ENCODE measurements at places on chromosomes 7 and 10.

GRCh38 chr10:69043931-69044531, 43.9 kb upstream of the SRGN start:
- DNase-seq = no peak

DNA sequence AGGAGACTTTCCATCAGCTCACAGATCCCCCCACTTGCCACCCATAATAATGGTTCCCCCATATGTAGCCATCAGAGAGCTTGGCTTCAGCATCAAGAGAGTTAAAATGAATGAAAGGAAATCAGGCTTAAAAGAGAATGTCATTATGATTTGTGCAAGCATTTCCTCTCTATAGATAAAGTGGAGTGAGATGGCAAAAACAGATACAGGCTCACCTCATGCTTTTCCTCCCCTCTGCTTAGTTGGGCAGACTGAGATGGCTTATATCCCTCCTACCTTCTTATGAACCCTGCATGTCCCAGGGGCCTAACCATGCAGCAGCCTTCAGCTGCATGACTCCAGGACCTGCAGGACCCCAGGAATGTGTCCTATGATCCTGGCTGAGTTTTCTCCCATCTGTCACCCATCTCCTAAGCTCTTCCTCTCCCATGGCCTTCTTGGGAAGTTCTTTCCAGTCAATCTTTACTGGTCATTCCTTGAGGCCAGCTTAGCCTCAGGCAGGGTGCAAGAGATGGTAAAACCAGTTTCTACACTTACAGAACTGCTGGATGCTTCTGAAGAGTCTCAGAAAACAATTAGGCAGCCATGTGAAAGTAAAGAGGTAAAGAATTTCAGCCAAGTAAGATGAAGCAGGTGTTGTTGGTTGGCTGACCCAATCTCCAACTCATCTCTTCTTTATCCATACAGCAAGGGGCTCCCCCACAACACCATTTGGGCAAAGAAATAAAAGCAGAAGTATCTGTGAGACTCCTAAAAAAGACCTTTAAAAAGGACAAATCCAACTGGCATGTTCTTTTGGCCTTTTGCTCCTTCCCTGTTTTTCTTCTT, 159.7 kb downstream of the RTKN2 start:
- no peak for DNase-seq

- no peak for DNase-seq
Measured at GRCh38 chr7:112162784-112163506, 43.3 kb downstream of the DOCK4 start.

DNA sequence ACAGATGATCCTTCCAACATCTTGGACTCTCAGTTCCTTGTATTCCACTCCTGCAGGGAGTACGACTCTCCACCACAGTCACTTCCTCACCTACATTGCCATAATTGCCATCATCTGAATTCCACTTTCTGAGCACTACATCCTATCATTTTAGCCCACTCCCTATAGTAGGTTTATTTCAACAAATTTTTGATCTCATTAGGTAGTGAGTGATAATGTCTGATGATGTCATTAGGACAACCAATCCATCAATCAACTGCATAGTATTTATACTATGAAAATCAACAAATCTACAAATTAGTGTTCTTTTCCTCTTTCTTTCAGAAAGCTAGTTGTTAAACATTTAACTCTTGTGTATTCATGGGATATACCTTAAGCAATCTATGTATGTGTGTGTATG, 13.7 kb upstream of the TRA2A start:
- no peak for DNase-seq

DNA sequence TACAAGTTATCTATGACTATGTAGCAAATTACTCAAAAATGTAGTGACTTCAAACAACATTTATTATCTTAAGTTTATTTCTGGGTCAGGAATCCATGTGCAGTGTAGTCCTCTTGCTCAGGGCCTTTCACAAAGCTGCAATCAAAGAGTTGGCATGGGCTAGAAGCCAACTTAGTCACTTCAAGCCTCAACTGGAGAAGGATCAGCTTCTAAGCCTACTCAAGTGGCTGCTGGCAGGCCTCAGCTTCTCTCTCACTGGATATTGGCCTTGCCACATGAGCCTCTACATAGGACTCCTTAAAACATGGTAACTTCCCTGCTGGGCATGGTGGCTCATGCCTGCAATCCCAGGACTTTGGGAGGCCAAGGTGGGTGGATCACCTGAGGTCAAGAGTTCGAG, 5.0 kb upstream of the NFE2L3 start:
- no peak for DNase-seq

- no peak for DNase-seq
Measured at GRCh38 chr10:21534280-21534586, 201 bp downstream of the MLLT10 start.

DNA sequence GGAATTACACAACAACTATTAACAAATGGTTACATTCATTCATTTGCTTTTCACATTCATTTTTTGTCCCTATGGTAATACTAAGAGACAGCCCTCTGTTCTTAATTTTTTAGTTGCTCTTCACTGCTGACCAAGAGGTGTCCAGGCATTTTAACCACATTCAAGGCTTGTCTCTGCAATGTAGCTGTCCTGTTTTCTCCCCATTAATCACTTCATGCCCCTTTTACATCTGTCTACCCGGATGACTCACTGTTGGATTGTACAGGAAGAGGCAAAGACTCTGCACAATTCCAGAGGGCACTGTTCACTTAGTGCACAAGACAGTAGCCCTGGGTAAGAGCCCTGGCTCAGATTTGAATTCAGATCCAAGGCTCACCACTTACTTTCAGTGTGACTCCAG, 168.5 kb downstream of the NOC3L start:
- DNase-seq = no peak

DNA sequence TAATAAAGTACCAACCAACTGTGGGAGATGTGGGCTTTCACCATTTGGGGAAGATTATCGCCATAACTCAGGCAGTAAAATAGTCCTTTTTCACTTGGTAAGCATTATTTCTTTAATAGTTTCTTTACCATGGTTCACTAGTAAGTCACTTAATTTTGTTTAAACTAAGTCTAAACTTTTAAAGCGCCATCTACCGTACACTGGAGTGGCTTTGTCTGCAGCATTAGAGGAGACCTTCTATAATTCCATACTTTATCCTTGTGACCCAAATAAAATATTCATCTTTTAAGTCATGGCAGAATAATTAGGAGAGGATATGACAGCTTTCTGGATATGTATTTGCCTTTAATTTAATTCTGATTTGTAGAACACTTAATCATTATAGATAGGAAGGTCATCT, 468.0 kb downstream of the MAGI2 start:
- DNase-seq = no peak

GRCh38 chr10:22580711-22581110, 133.7 kb downstream of the PIP4K2A start:
- no peak for DNase-seq

DNA sequence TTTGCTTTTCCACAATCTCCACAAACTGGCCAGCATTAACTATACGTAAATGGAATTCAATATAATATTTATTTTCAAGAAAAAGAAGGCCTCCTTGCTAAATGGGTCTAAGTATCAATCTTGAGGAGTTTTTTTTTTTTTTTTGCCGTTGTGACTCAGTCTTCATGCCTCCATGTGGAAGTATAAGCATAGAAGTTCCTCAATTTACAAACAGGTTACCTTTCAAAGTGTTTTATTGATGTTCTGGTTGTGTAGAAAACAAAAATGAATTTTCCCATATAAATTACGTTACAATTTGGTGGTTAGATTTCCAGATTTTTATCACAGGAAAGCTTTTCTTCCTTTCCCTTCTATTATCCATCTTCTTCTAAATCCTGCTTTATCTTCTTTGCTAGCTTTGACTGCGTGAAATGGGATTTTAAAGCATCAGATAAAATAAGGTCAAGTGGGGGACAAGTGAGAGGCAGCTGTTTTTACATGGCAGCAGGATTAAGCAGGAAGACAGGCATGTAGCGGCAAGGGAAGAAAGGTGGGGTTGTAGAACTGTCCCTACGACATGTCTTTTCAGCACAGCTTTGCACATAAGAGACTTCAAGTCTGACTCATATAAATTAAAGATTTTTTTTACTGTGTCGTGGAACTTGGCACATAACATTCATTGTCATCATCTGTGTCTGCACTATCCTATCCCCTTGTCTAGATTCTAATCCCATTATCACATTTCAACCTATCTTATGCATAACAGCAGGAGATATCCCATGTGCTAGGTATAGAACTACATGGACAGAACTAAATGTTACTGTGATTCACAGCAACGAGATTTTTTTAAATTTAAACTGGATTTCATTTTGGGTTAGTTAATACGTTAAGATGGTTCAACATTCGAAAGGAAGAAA, 135.3 kb upstream of the FAM3C start:
- no peak for DNase-seq

DNA sequence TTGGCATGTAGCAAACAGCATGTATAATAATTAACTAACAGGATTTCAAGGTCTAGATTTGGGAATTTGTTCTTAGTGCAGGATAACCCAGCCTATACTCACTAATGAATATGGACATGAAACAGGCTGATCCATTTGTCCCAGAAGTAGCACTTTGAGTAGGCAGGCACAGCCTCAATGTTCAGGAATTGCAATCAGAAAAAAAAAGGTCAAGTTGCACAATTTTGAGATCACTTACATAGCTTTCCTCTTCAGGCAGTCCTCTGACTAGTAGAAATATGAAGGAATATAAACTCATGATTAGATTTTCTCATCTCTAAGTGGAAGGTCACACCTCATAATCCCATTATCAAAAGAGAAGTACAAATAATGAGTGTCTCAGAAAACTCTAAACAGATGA, 921.4 kb upstream of the CELF2 start:
- DNase-seq = no peak

GRCh38 chr10:95964756-95965155, 57.0 kb downstream of the CC2D2B start:
- DNase-seq = no peak

DNA sequence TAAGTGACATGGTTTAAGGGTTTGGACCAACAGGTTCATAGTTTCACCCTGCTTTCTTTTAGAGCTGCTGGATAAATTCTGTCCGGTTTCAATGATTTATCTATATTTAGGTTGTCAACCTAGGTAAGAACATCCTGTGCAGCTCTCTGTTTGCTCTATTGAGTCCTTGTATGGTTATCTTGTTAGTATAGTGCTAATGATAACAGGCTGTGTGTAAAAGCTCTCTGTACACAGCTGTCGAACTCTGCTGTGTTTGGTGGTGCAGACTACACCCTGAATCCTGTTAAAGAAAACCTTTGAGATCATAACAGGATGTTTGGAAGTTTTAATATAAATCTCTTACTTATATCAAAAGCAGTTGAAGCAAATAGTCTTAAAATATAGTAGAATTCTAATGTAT, 219.2 kb downstream of the SDK1 start:
- no peak for DNase-seq

GRCh38 chr10:94333051-94333450, 29.7 kb downstream of the NOC3L start:
- DNase-seq = no peak

DNA sequence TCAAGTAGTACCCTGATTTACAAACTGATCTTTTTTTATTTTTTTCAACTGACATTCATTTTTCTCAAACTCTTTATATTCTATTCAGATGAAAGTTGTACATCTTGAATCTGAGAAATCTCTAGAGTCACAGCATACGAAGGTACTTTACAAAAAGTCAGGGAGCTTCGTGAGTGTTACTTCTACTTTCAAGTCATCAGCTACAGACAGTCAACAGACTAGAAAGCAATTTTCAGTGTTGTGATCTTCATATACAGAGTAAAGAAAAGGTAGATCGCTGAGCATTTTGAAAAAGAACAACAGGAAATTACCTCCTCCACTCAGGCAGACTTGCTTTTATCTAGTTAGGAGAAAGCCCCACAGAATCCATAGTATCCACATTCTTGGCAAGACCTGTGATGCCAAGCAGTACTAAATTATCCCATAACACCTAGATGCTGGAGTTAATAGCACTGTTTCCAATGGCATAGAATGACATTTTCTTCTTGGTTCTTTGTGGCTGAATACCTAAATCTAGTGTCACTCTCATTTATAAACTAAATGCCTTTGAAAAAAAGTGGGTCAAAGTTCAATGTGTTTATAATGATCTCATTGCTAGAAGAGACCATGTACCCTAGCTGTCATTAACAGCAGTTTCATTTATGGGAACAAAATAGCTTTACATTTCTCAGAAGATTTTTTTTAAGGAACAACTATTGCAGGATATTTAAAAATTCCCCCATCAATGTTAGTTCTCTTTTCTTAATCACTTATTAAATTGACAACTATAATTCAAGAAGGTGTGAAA, 12.0 kb upstream of the ZNF800 start:
- no peak for DNase-seq

DNA sequence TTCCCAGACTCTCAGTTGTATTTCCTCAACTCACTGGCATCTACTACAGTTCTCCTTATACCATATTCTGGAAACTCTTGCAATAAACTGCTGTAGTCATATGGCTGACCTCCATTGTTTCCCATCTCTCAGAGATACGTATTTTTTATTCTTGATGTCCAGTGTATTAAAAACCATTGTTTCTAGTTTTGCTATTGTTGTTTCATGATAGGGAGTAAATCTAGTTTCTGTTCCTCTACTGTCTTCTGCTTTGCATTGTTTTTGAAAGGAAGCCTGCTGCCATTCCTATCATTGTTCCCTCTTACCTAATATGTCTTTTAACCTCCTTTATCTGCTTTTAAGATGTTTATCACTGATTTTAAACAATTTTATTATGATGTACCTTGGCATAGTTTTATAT, 255.0 kb downstream of the ADK start:
- DNase-seq = no peak

- DNase-seq = no peak
Measured at GRCh38 chr7:44508328-44509030, 18.0 kb upstream of the NUDCD3 start.

DNA sequence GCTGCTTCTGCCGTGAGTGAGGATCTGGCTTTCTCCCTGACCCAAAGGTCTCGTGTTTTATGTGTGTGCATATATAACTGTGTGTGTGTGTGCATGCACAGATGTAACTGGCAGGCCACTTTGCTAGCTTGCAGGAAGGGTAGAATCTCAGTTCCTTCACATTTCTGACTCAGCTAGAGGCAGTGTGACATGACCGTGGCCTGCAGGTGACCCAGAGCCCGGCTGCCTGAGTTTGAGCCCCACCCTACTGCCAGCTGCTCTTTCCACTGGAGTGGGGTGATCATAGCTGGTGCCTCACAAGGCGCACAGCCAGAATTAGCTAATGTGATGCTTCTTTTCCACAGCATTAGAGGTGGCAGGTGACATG, 9.3 kb upstream of the MYL7 start:
- peak; percentile 38 for DNase-seq

- no peak for DNase-seq
Measured at GRCh38 chr7:2611401-2611800, 20.4 kb upstream of the TTYH3 start.

GRCh38 chr10:88318803-88319202, 264.3 kb downstream of the RNLS start:
- peak; percentile 19 for DNase-seq

- DNase-seq = no peak
Measured at GRCh38 chr7:69663911-69664832, 65.9 kb downstream of the AUTS2 start.

DNA sequence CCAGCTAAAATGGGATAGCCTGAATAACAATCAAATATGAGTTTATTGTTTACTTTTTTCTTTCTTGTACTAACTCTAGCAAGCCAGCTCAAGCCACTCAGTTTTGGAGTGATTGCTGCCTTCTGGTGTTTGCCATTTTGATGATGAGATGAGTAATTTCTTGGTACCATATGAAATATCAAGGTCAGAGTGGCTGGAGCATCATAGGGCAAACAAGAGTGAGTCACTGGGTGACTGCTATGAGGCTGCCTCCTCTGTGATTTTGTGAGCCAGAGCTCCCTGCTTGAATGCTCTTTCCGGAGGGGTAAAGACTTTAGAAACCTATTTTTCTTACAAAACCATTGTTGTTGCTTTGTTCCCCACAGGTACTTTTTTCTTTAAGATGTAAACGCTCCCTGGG, 295.6 kb downstream of the PRKG1 start:
- no peak for DNase-seq
